ENCODE measurements at places on chromosomes 5 and 9. TPM values are rescaled to one million over a fixed set of nuclear protein-coding genes. Genes with fewer than 3 reads are reported as not detected.

The PLEKHG4B gene
- not detected for total RNA-seq

The FCN1 gene
- total RNA-seq: not detected

The GOLGA1 gene
- 10.7 TPM for total RNA-seq

The QRFP gene
- not detected for total RNA-seq

The CDX1 gene
- 0.09 TPM for total RNA-seq

The NTNG2 gene
- 4.6 TPM for total RNA-seq

The CCL27 gene
- total RNA-seq: not detected

The GABRA6 gene
- total RNA-seq: not detected

The PTPN3 gene
- under 0.01 TPM for total RNA-seq

The KCNV2 gene
- total RNA-seq: not detected
